ENCODE measurements at places on chromosomes 5 and 9.

DNA sequence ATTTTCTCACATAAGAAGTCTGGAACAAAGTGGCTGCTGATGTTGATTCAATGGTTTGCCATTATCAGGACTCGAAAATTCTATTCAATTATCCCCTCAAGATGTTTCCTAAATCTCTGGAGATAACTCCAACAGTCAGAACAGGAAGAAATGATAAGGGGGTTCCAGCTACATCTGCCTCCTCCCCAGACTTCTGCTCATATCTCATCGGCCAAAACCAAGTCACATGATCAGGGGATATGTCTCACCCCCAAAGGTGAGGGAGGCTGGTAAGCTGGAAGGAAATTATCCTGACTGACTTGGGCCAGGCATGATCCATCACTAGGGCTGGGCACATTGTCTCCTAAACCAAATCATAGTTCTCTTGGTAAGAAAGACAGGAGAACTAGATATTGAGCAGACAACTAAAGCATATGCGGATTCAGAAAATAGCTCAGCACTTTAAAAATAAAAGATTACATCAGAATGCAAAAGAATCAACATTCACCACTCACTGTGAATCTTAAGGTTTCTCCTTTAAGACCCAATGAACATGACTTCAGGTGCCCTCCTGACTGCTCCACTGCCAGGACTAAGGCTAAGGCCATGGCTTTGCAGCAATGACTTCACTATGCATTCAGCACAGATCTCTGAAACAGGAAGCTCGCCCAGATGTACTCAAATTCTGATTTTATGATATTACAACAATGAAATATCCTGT is 306.3 kb downstream of the ENC1 start:
- no peak for DNase-seq

DNA sequence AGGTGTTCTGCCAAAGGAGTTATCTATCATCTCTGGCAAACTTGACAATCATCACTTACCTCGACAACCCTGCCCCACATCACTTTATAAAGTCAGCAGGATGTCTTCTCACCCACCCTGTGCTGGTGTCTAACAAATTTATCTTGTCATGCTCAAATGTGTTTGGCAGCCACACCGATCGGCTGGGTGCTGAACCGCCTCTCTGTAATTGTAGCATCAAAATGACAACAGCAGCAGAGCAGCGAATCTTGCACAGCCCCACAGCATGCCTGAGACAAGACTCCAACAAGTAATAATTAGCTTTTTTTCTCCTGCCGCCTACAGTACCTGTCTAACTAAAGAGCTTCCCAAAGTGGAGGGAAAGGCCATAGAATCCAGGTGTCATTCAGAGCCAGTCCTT is 176.2 kb downstream of the NR3C1 start:
- no peak for DNase-seq

DNA sequence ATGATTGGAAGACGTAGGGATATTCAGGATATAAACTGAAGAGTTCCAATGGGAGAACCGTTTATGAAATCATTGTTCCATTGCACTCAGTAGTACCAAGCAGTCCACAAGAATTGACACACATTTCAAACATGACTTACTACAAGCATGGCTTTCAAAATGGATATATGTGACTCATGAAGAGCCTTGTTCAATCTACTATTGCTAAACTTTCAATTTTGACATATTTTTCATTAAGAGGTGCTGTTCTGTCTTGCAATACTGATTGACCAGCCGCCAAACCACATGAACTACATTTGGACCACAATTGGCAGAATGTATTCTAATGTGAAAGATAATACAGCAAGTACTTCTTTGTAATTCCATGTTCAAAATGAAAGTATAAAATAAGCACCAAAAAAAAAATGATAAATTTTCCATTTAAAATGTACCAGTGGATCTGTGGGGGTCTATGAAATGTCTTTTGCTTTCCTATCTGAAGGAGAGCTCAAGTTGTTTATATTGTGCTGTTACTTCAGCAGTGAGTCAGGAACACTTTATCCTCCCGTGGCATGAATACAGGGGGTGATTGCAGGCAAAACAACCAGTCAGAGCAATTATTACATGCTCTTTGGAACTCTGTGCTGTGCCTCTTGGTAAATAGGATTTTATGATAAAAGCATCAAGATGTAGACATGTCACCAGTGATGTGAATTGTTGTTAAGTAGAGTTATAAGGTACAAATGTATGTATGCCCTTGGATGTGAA is 366.0 kb downstream of the ARRDC3 start:
- no peak for DNase-seq

- DNase-seq: no peak
Observed at GRCh38 chr5:75608870-75609269, 2.4 kb upstream of the ANKDD1B start.

DNA sequence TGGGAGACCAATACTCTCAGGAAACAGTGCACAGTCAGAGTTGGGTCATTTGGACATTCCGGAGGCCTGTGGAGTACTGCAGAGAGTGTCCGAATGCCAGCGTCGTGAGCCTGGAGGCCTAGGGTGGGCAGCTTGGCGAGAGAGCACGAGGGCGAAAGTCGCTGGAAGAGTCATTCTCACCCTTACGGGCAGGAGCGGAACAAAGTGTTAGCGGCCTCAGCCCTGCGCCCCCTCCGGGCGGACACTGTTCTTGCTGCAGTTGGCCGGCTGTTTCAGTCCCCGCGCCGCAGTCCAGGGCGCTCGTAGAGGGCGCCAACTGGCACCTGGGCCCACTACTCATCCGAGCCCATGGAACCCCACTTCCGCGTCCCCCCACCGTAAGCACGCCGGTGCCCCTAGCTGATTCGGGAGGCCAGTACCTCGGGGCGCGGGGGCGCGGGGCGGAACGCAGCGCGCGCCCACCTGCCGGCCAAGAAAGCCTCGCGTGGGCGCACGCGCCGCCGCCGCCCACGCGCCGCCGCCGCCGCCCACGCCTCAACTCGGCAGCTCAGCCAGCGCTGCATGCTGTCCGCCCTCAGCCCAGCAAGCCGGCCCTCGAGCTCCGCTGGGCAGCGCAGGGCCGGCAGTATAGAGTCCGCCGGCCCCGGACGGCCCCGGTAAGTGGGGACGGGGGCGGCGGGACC is 99.7 kb upstream of the CCL21 start:
- no peak for DNase-seq

DNA sequence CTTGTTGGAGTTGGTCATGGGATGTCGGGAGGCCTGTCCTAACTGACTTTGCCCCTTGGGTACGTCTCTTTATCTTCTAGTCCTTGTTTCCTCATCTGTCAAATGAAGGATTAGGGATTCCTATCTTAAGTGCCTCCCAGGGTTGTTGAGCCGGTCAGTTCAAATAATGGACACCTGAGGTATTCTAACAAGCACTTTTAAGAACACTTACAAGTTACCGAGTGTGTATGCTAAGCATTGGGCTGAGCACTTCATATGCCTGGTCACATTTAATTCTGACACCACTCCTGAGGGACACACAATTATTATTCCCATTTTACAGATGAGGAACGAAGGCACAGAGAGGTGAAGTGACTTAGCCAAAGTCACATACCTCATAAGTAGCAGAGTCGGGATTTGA is 37.1 kb downstream of the CAMK2A start:
- DNase-seq: no peak

GRCh38 chr9:127767909-127768331 is 10.5 kb downstream of the SH2D3C start:
- no peak for DNase-seq

- DNase-seq: no peak
Observed at GRCh38 chr5:120155873-120156272, 308.2 kb upstream of the PRR16 start.

- DNase-seq: no peak
Observed at GRCh38 chr9:33800886-33801285, 5.5 kb downstream of the PRSS3 start.

DNA sequence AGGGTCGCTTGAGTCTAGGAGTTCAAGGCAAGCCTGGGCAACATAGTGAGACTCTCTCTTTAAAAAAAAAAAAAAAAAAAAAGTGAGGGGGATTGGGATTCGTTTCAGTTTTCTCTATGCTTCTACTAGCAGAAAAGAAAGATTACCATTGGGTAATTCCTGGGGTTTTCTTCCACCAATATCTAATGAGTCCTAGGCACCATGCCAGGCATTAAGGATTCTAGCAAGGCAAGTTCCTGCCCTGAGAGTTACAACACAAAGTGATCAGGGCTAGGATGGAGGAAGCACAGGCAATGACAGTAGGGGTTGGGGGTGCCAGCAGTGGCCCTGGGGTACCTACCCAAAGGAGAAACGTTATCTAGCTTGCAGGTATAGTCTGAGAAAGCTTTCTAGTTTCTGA is 90.8 kb downstream of the PCDH1 start:
- no peak for DNase-seq

DNA sequence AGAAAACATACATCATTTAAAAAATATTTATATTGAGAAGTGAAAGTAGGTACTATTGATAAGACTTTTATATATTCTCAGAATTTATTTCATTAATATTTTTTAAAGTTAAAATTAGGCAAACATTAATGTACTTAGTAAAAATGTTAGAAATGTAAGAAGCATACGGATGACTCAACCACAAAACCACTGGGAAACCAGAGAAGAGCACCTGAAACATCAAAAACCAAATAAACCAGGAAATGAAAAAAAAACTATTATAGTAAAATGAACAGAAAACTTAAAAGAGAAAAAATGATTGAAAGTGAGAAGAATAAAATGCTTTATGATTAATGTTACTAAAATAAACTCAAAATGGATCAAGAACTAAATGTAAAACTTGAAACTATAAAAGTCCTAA is 233.2 kb upstream of the DAB2 start:
- no peak for DNase-seq

DNA sequence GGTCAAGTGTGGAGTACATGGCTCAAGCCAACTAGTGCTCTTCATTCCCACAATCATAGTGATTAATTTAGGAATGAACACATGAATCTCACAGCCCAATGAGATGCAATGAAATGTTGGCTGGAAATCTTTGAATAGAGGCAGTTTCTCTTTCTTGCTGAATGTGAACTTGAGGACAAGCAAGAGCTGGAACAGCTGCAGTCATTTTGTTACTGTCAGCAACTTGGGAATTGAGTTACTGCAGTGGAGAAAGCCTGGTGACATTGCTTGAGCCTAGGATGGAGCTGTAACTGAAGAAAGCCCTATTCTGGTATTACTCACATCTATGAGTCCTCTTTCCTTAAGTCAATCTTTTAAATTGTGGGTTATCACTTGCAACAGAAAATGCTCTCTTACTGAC is 62.3 kb downstream of the YIPF5 start:
- DNase-seq: no peak

GRCh38 chr9:86396412-86396811 is 42.2 kb upstream of the TUT7 start:
- no peak for DNase-seq

DNA sequence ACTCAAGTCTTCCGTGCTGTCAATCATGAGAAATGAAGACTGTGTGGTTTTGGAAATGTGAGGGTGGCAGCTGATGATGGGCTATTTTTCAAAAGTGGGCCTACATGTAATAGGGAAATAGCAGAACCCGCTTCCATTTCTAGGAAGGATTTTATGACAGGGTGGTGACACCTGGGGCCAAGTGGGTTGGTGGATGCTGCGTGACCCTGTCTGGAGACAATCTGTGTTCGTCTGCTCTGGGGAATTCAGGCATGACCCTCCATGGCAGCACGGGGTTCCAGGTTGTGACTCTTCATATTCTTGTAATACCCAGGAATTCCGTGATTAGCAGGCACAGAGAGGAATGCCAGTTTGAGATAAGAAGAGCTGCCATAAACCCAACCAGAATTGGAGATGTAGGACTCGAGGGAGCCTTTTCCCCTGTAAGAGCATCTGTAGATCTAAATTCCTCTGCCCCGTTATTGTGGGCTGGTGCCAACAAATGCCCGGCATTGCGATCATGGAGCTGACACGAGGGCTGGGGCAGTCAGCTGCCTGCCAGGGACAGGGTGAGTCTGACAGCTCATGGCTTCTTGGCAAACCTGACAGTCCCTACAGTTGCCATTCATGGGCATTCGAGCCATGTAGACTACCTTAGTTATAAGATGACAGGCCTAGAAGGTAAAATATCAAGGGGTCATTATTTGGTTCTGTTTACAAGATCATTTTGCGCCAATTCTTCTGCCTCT is 279.7 kb downstream of the GADD45G start:
- DNase-seq: no peak

DNA sequence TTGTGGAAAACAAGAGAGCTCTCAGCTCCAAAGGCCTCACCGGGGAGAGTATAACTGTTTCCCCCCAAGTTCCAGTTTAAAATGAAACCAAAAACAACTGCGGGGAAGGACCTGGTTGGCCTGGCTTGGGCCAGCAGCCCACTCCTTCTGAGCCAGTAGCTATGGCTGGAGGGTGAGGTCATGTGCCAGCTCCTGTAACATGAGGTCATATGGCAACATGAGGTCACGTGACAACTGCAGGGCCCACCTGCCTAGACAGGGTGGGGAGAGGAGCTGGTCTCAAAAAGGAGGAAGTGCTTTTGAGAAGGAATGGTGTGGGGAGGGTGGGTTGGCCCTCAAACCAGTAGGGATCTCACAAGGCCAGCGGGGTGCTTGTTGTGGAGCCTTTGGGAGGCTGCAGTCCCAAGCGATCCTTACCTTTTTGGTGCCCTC is 29.3 kb upstream of the CRB2 start:
- no peak for DNase-seq

DNA sequence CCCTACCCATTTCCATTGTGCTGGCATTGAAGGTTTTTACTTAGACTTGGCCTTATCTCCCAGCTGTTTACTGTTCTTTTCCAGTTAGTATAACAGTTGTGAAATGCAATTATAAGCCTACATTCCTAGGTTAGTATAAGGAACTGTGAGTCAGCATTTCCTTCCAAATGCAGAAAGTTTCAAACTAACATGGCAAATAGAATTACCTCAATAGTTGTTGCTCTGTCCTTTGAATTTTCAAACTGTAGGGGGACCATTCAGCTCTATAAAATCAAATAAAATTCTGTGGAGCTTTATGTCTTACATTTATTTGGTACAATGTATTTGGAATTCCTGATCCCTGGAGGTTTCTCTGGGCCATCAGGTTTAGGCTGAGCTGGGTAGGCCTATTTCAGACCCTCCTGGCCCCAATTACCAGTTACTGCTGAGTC is 47.2 kb downstream of the ARHGEF28 start:
- DNase-seq: no peak

DNA sequence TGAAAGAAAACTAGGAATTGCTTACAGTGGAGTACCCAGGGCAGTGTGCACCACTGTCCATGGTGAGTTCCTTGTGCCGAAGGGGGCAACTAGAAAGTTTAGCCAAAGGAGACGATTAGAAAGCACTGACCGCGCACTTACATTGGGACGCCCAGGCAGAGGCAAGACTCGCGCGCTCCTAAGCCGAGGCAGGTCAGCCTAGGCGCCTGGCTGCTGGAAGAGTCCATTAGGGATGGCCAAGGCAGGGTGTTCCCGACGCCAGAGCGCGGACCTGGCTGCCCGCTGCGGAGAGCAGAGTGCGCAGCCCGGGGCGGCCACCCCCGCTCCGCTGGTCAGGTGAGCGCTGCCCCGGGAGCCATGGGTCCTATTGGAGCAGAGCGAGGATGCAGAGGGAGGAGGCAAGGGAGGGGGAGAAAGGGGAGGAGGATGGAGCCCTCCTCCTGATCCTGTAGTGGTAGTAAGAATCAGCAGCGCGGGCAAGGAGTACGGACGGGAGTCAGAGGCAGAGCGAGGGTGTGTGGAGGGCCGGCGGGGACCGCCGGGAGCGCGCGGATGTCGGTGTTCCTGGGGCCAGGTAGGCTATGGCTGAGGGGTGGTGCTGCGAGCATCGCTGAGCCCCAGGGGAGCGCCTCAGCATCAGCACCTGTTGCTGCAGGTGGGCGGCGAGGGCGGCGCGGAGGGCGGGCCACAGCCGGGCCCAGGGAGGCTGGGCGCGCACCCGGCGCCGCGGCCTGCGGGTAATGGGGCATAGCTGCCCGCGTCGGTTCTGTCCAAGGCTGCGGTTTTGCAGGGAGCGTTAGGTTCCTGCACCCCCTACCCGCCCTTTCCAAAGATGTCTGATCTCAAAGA is at the start of gene ADGRV1:
Gene ADGRV1 (plus strand): TSS at position 454 of the 849 bp plus-strand sequence. CDS start 99 bp downstream, at position 553.
- peak; percentile 56 for DNase-seq

Measured in hippocampal formation (tissue), 2 donors.